Activated naive CD4-positive, alpha-beta T cell treated with anti-CD3 and anti-CD28 coated beads, Interleukin-2, amount 50 U/mL, for 72 hours (primary cell): ENCODE measurements at places on chromosomes 1 and 21. TPM values are rescaled to one million over a fixed set of nuclear protein-coding genes. Genes with fewer than 3 reads are reported as not detected.

GRCh38 chr21:34800797-34801518, 132.2 kb downstream of the CLIC6 start:
- DNase-seq, result no peak

Gene OR2T33
- not detected for total RNA-seq

Gene CCDC185
- not detected for total RNA-seq

DNA sequence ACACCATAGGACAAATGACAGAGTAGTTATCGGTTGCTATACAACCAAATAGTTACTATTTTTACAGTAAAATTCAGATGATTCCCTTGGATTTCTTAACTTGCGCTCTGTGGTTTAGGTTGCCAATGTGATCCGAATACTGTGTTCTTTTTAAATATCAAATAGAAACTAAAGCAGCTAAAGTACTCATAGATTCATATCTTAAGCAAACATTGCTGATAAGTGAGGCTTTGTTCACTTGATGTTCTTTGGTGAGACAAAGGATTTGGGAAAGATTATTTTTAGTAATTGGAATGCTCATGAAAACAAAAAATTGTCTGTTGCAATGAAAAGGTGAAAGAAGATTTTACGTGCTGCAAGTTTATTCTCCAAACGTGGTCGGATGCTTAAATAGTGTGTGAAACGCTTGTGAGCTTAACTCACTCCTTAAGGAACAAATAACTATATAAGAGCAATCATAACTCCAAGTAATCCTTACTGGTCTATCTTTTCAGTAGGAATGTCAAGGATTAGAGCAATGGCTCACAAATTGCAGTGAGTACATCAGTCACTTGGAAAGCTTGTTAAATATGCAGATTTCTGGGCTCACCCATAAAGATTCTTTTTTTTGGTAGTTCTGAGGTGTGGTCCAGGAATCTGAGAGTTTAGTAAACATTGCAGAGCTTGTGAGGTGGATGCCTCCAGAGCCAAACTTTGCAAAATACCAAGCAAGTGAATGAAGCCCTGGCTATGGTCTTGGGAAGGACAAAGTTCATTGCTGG, 31.8 kb upstream of the PDC start:
- no peak for DNase-seq

Gene KRTAP13-2
- total RNA-seq, result not detected

DNA sequence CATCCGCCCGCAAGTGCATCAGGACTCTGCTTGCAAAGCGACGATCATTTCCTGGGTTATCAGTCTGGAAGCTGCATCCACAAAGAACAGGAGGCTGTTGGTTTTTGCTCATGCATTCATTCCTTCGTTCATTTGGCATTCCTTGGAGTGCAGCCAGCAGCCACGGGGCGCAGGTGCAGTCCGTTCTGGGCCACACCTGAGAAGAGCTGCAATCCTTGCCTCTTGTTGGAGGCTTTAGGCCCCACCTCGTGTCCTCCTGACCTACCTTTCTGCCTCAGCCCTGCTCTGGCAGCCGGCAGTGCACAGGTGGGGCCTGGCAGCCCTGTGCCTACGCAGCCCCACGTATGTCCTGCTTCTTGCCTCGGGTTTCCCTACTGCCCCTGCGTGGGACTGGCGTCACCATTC, 19.6 kb upstream of the C2CD2 start:
- DNase-seq, result peak; percentile 34

- no peak for DNase-seq
Observed at GRCh38 chr1:4702932-4703331, 48.5 kb downstream of the AJAP1 start.

GRCh38 chr1:18157968-18158367, 50.4 kb downstream of the IGSF21 start:
- no peak for DNase-seq

DNA sequence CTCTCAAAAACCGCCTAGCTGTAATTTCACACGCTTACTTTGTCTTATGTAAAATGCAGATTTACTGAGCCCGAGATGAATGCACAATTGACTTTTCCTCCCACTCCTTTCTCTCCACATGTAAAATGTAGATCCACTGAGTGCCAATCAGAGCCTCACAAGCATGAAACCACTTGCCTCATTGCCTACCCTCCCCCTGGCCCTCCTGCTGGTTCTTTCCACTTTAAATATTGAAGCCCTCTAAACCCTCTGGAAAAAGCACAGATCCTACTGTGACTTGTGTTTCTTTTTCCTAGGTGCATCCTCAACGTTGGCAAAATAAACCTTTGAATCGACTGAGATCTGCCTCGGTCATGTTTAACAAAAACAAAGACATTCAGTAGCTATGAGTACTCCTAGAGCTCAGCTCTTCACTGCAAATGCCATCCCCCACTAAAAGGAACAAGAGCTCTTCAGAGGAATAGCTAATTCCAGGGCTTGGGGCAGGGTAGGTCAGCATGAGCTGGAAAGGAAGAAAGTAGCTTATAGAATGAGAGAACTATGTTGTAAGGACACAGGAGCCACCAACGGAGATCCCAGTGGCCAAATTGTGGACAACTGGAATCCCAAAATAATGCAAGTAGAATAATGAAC, 365.5 kb upstream of the RUNX1 start:
- no peak for DNase-seq

GRCh38 chr1:176785056-176785455, 322.1 kb downstream of the PAPPA2 start:
- no peak for DNase-seq

DNA sequence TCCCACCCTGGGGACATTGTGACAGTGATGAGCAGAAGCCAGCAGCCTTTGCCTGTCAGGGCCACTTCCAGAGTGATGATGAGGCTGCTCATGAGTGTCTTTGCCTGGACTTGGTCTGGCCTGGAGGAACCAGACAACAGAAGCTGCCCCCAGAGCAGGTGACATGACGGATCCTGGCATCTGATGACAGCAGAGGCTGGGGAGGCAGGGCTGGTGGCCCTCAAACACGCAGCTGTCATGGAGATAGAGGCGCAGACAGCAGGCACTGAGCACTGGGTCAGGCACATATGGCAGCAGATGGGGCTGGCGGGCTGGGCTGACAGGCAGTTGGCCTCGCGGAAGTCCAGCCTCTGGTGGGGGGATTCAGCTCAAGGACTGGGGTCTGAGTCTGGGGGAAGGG, 66.4 kb upstream of the STUM start:
- no peak for DNase-seq

- DNase-seq, result no peak
Observed at GRCh38 chr1:156241311-156241811, 623 bp upstream of the BGLAP start.

DNA sequence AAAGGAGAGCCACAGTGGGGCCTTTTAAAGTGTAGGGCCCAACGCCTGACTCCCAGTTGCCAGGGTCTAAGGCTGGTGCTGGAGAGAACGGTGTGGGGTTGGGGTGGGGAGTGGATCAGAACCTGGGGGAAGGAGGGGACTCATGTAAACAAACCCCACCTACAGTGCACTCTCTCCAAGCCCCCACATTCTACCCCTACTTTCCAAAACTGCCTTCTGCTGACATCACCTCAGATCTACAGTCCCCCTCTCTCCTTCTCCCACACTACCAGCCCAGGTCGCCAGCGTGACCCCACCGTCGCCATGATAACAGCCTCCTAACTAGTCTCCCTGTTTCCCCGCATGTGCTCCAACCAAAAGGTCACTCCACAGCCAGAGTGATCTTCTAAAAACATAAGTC, 26.6 kb downstream of the TNNT2 start:
- DNase-seq, result no peak

Gene KRTAP21-2
- not detected for total RNA-seq
